Glomerular endothelial cell (primary cell): ENCODE measurements at places on chromosomes 16 and 17. TPM values are rescaled to one million over a fixed set of nuclear protein-coding genes. Genes with fewer than 3 reads are reported as not detected.

GRCh38 chr16:56357765-56358322 is 67.5 kb downstream of the AMFR start:
- DNase-seq: no peak

DNA sequence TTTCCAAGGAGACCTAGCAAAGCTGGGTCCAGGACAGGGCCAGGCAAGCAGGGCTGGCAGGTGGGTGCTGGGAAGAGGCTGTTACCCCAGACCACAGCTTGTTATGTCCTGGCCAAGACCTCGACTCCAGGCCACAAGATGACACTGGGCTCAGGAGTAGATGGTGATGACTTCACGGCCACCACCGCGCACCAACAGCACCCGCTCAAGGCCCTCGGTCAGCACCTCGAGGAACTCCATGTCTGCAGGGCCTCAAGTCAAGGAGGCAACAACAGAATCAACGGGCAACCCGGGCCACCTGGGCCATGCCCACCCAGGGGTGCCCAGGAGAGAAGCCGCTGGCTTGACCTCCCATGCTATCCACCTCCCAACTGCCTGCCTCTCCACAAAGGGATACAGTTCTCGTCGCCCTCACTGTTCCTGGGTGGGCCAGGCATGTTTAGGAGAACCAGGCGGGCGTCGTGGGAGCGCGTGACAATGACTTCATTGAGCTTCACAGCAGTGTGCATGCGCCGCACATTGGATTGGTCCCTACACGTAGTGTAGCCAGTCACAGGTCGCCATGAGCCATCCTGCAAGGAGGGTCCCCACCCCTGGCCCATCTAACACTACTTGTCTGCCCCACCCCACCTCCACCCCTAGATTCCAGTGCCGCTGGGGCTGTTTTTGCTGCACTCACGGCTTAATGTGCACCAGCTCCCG is 921 bp upstream of the LCAT start:
- DNase-seq: no peak

DNA sequence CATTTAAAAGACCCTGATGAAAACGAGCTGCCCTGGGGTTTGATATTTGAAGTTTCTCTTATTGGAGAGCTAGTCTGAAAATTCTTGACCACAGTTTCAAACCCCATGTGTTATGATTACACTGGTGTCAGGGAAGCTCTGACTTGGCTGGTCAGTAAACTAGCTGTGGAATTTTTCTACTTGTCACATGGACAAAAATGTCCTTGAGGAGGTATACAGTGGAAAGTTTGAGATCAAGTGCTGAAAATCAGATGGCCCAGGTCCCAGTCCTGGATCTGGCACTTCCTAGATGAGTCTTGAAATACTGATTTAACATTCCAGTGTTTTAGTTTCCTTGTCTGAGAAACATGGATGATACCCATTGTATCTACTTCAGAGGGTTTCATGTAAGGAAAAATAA is 30.7 kb upstream of the SOX9 start:
- no peak for DNase-seq

DNA sequence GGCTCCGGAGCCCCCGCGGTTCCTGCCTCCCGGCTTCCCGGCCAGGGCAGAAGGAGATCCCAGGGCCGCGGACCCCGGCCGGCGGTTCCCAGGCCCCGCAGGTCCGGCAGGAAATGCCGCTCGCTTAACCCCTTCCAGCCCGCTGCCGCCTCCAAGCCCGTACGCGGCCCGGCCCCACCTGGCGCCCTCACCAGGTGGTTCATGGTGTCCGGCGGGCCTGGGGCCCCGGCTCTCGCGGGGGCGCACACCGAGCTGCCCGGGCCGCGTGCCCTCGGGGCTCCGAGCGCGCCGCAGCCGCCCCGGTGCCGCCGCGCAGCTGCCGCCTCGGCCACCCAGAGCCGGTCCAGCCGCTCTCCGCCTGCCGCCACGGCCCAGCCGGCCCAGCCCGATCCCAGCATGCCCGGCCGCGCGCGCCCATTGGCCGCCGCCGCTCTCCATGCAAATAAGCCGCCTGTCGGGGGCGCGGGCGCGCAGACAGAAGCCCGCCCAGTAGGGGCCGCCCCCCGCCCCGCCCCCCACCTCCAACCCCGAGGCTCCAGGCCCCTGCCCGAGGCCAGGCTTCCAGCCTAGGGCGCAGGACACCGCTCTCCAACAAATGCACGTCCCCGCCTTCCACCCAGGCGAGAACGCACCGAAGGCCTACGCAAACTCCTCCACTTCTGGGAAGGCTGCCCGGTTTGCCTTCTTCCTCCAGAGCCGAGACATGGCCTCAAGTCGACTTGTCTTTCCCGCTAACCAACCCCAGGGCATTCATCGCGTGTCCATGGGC is at the start of gene BCAR1:
Gene BCAR1 (minus strand): TSS at position 345 of the 769 bp plus-strand sequence. CDS start 142 bp downstream, at position 203.
- no peak for DNase-seq

- no peak for DNase-seq
Observed at GRCh38 chr17:43701318-43701743, 39.6 kb upstream of the MEOX1 start.

DNA sequence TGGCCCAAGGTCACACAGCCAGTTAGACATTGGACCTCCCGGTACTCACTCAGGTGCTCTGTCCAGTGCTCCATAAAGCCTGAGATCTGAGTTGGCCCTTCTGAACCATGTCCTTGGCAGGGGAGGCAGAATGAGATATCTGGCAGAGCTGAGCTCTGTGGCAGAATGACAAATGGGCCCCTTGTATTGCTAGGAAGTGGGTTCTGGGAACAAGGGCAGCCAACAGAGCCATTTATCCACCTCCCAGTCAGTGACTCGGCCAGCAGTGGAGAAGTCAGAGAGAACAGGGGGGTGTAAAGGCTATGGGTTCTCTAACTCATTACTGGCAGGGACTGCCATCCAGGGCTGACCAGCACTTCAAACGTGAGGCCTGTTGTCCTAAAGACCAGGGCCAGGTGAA is 117.1 kb upstream of the NLRP1 start:
- no peak for DNase-seq

The FNDC8 gene
- total RNA-seq: not detected in 2 replicates

The NLRC5 gene
- total RNA-seq: 10.9 and 33.2 TPM in 2 replicates

The SP6 gene
- total RNA-seq: 0.48 and 1.6 TPM in 2 replicates

The PIRT gene
- not detected in 2 replicates for total RNA-seq

The PYDC1 gene
- not detected in 2 replicates for total RNA-seq

The SLC16A6 gene
- total RNA-seq: 1.2 and 2.8 TPM in 2 replicates
